ENCODE measurements at places on chromosomes 2 and 18.

DNA sequence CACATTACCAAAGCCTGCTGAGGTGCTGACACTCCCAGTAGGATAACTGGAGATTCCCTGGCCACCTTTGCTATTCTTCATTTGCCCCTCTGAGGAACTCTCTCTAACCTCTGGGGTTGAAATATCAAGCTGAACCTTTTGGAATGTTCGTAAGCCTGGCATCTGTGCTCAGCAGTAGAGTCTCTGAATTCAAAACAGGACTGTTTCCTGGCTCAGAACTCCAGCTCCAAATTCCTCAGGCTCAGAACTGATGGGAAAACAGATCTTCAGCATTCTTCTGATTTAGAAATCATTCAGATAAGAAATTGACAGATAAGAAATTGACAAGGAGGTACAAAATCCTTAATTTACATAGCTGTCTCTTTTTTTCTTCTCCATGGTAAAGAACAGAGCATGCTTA is 22.2 kb upstream of the POU3F3 start:
- DNase-seq = no peak

DNA sequence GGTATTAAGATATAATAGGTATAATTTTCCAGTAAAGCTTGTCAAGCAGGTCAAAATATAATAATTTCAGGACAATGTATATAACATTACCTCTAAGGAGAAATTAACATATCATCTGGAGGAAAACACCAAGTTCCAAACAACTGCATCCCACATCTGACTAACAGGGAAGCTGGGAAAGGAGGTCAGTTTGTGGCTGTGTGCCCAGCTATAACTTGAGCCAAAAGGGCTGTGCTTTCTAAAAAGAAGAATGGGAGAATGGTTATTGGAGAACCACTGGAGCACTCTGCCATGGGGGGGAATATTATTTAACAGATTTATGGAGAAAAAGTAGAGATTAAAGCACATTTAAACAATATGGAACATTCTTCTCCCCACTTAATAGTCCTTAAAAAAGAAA is 390.6 kb upstream of the PKDCC start:
- DNase-seq = no peak

- DNase-seq = no peak
These were observed 49.3 kb downstream of the KCNG2 start for GRCh38 chr18:79846936-79847557.

- no peak for DNase-seq
These were observed 15.0 kb upstream of the GPR17 start for GRCh38 chr2:127630864-127631540.

GRCh38 chr2:197516393-197516761 is 511 bp downstream of the MOB4 start:
- DNase-seq = no peak

DNA sequence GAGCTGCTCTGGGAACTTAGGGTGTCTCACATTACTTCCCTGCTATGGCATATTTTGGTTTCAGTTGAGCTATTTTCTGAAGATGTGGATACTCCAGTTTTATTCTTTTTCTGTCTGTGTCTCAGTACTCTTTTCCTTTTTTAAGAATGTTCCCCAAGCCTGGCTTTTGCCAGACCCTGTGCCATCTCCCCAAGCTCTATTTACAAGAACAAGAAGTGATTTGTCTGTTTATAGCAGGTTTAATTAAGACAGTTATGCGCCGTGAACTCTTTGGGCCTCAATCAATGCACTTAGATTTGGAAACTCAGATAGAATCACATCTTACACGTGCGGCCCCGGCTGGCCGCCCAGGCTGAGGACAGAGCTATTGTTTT is 8.9 kb upstream of the SATB2 start:
- no peak for DNase-seq

DNA sequence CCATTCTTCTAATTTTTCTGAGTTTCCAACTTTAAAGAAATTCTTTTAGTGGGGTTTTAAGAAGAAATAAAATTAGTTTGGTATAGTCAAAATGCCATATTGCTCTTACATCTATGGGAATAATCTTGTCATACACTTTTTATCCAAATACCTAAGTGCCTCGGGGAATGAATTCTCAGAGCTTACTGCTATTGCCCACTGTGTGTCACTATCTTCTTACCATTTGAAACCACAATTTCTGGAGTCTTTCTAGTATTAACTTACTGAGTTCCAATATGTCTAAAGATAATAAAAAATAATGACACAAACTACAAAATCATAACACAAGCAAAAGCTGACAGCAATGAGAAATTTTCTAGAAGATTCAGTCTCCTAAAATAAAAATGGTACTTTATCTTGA is 23.7 kb upstream of the DNAH6 start:
- DNase-seq = no peak

Data from stimulated activated CD4-positive, alpha-beta T cell treated with anti-CD3 and anti-CD28 coated beads, Interleukin-15, amount 100 ng/mL, for 1 hour (primary cell).